ENCODE measurements at places on chromosomes 12 and 14.

GRCh38 chr12:89939522-89940215 lies 231.0 kb upstream of the ATP2B1 start:
- no peak for DNase-seq

DNA sequence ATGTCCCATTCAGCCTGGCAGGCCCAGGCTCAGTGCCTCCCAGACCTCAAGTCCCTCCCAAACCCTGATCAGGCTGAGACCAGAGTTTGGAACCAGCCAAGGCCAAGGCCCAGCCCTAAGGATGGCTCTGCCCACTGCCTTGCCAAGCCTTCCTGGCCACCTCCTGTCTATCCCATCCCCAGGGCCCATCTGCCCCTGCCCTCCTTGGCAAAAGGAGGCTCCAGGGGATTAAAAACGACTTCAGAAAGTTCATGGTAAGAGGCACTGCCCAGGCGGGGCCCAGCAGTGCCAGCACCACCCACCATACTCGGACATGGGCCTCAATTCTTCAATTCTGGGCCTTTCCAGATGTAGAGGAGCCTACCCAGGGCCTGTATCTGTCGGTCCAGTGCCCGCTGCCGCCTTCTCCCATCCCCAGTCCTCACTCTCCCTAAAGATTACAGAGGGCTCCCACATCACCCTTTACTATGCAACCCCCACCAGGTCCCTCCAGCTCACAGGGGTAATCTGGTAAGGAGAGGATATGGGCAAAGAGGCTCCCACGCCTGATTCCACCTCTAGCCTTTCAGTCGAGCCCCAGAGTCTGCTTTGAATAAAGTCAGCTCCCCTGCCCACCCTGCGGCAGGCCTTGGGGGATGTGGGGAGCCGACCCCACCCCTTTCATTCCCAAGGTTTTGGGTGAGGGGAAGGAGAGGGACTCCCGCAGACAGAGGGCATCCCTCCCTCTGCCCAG lies 932 bp downstream of the ADCY6 start:
- no peak for DNase-seq

DNA sequence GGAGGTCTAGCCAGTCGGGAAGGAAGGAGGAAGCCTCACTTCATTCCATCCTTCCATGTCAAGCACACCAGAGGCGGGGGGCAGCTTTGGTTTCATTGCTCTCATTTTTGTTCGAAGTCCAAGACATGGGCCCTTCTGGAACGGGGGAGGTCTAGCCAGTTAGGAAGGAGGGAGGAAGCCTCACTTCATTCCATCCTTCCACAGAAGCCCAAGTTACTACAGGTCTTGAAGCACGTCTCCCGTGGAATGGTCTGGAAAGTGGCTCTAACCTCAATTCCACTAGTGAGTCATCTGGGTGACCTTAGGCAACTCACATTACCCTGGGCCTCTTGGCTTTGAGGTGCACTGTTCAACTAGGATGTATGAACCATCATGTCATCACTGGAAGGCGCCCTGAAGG lies 156.3 kb downstream of the NTF3 start:
- no peak for DNase-seq

GRCh38 chr14:84343656-84344055 lies 1186.3 kb upstream of the FLRT2 start:
- DNase-seq: no peak

DNA sequence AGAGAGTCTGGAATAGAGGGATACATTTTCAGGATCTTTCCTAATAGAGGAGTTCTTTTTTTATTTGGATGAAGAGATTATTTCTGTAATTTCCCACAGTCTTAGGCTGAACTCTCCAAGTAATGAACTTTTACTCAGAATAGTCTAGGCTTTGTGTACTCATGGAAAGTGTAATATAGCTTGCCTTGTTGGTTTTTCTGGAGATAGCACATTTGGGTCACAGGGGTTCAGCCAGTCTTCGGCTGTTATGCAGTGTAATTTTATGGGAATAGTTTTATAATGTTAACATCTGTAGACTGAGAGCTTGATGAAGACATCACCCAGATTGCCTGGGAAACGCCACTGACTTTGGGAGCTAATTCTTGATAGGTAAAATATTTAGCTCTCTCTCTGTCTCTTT lies 450.8 kb downstream of the RAD51B start:
- no peak for DNase-seq

- DNase-seq: no peak
Observed at GRCh38 chr12:30378307-30378706, 317.4 kb downstream of the IPO8 start.

DNA sequence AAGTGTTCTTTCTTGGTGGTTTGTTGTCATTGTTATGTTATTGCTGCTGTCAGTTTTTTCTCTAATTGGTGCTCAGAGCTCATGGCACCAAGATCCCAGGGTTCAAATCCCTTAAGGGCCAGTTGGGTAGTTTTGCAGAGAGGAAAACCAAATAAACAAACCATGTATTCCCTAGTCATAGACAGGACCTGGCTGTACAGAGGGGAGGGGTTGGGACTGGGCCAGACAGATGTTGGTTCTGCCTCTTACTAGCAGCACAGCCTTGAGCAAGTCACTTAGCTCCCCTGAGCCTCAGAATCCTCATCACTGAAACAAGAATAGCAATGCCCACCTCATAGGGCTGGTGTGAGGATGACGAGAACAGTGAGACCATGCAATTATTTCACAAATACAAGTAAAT lies 53.4 kb downstream of the LTBP2 start:
- DNase-seq: no peak

DNA sequence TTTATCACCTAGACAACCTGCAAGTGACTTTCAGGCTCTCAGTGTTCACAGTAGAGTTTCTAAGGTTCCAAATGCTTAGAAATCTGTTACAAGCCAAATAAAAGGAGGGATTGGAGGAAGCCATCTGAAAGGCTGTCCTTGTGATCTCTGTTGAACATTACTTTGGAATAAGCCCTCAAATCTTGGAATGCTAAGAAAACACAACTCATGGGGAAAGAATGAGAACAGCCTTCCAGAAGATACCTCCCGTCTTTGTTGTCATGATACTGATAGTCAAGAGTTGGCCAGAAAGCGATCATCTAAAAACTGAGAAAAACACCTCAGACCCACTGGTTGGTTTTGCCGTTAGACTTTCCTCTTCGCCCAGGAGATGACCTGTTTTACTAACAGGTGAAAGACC lies 44.4 kb upstream of the KCNK13 start:
- no peak for DNase-seq

- no peak for DNase-seq
Observed at GRCh38 chr14:82731526-82731925, 1197.9 kb upstream of the SEL1L start.

- no peak for DNase-seq
Observed at GRCh38 chr12:119819322-119819721, 57.8 kb downstream of the CIT start.

Measured in naive thymus-derived CD8-positive, alpha-beta T cell (primary cell).